T-helper 22 cell (primary cell): ENCODE measurements at places on chromosomes 1 and 21.

DNA sequence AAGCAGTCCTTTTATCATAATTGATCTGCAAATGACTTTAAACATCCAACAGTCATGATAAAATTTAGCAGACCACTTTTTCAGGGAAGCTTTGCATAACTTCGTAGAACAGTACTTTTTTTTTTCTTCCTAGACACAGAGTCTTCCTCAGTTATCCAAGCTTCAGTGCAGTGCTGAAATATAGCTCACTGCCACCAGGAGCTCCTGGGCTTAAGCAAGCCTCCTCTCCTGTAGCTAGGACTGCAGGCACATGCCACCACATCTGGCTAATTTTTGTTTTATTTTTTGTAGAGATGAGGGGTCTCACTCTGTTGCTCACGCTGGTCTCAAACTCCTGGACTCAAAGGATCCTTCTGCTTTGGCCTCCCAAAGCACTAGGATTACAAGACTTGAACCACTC is 3.8 kb downstream of the F13B start:
- DNase-seq = no peak

- no peak for DNase-seq
These were observed 140.1 kb upstream of the FMN2 start for GRCh38 chr1:239951511-239952140.

GRCh38 chr1:104073463-104073902 is 323.8 kb downstream of the AMY1C start:
- no peak for DNase-seq

DNA sequence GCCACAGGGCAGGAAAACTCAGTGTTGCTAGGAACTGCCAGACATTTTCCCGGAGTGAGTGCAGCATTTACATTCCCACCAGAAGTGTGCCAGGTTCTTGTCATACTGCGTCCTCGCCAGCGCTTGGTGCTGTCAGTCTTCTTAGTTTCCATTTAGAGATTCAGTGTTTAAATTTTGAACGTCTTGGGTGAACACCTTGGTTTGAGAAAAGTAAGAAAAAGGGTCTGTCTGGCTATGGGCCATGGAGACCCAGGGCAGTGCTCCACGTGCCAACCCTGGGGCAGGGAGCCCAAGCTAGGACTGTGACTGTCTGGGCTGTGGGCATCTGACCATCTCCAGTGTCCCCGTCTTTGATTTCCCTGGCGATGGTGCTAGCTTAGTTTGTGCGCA is 16.0 kb downstream of the IBA57 start:
- no peak for DNase-seq

DNA sequence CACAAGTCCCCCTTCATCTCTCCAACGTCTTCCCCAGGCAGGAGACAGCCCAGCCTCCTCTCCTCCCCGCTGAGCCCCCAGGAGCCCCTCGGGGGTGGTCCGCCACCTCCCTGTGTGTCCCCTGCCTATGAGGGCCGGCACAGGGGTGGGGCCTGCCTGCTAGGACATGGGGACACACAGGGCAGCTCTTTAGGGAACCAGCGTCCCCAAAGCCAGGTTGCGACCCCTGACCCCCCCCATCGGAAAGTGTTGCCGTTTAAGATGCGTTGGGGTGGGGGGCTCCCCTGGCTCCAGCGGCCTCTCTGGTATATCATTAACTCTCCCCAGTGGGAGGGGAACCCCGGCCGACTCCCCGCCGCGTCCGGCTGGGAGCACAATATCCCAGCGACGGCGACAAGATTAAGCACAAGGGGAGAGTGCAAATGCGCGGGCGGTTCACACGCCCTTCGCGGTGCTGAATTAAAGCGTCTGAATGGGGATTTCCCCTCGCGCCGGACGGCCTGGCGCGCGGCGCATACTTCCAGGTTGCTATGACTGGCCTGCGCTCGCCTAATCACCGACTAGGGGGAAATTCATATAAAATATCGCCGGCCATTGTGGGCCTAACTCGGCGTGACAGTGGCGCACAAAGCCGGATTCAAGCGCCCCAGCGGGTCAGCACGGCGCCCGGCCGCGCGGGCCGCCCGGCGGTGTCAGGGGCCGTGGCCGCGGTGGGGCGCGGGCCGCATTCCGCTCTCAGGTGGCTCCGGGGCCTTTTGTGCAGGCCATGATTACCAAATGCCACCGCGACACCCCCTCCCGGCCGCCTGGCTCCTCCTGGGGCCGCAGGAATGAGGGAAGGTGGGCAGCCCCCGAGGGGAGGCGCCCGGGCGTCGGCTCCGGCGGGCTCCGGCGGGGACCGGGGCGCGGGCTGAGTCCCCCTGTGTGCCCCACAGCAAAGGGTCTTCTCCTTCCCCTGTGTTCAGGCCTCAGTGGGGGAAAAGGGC is 30.9 kb downstream of the WNT3A start:
- DNase-seq = no peak

DNA sequence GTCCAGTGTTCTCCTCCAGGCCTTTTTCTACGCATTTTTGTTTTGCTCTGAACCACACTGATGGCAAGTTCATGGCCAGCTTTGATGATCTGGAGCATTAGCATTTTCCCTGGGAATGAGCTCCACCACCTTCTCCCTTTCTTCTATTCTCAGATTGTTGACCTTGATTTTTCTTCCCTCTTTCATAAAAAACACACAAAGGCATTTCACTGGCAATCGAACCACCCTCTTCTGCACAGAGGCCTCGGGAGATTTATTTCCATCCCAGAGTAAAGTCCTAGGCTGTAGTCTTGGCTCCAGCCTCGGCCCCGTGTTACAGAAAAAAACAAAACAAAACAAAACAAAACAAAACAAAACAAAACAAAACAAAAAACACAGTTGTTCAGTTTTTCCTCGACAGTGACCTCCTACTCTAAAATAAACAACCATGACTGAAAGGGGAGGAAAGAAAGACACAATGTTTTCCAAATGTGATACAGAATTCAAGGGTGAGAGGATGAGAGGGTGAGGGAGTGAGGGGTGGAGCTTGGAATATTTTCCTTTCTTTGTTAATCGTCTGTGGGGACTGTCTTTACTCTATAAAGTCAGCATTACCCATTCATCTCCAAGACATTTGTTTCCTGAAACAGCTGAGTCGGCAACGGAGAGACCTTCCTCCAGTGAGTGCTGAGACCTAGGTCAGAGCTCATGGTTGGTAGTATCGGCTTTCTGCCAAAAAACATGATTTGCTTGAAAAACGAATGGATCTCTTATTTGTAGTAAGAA is 29.8 kb upstream of the RNF186 start:
- no peak for DNase-seq

- DNase-seq = no peak
These were observed 43.3 kb downstream of the BCAR3 start for GRCh38 chr1:93638307-93638847.

- DNase-seq = no peak
These were observed 139.1 kb upstream of the ZC3H11B start for GRCh38 chr1:219751870-219752507.

DNA sequence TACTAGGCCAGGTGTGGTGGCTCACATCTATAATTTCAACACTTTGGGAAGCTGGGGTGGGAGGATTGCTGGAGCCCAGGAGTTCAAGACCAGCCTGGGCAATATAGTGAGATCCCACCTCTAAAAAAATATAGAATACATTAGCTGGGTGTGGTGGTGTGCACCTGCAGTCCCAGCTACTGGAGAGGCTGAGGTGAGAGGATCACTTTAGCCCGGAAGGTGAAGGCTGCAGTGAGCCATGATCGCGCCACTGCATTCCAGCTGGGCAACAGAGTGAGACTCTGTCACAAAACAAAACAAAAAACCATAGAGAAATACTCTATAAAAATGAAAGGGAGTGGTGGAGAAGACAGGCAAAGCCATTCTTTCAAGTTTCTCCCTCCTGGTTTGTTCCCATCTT is 62.1 kb downstream of the EYA3 start:
- DNase-seq = no peak

DNA sequence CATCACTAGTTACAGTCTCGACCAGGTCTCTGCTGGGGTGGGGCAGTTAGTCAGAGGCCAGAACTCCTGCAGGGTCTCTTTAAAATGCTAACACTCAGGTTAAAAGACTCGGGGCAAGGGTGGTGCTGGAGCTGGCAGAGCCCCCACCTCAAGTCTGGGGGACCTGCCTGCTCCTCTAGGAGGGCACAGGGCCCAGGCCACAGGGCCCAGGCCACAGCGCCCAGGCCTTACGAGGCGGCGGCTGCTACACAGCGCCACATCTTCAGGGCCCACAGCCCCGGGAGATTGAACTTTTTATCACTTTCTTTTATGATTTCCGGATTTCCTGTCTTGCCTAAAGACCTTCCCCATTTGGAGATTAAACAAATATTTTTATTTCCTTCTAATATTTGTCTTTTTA is 10.4 kb downstream of the MPZ start:
- no peak for DNase-seq

- no peak for DNase-seq
These were observed 68.4 kb downstream of the CAMK2N1 start for GRCh38 chr1:20417581-20417980.

- DNase-seq = no peak
These were observed 1.4 kb upstream of the MYBPH start for GRCh38 chr1:203177036-203177405.
